ENCODE measurements at places on chromosomes 7 and 10. TPM values are rescaled to one million over a fixed set of nuclear protein-coding genes. Genes with fewer than 3 reads are reported as not detected.

- no peak for ATAC-seq
These were observed 3.5 kb downstream of the NRCAM start for GRCh38 chr7:108452707-108453106.

The NRG3 gene
- not detected for total RNA-seq

- ATAC-seq, result no peak
These were observed 106.4 kb upstream of the CARD11 start for GRCh38 chr7:3150027-3150426.

- ATAC-seq, result no peak
These were observed 25.7 kb upstream of the GRB10 start for GRCh38 chr7:50808282-50808888.

GRCh38 chr10:85961073-85961472 lies 405.5 kb downstream of the GRID1 start:
- no peak for ATAC-seq

GRCh38 chr7:68423356-68423755 lies 1174.9 kb upstream of the AUTS2 start:
- ATAC-seq, result no peak

GRCh38 chr7:460374-461116 lies 59.1 kb downstream of the PDGFA start:
- ATAC-seq, result no peak

The LAMB4 gene
- not detected for total RNA-seq

The SLC13A1 gene
- total RNA-seq, result not detected

DNA sequence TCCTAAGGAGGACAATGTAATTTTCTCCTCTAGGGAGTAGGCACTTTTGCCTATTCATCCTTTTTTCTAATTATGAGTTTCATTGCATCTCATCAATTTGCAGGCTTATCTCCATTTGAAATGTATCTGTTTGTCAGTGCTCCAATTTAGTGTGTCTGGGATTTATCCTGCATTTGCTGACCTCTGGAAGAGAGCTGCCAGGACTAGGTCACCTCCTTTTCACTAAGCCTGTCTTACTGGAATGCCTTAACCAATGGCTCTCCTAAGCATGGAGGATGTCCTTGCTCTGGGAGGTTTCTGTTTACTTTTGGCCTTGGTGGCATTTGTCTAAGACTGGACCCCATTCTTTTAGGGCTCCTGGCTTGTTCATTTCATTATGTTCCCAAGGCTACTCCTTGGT lies 261.5 kb downstream of the NEBL start:
- ATAC-seq, result no peak

The GNAI1 gene
- not detected for total RNA-seq

Measured in activated T-helper 17 cell treated with anti-CD3 and anti-CD28 coated beads, Interleukin-2, amount 50 U/mL, for 72 hours (primary cell).